ENCODE measurements at places on chromosomes 16 and 17.

- DNase-seq = no peak
Observed at GRCh38 chr17:45427181-45427835, 5.4 kb downstream of the ARHGAP27 start.

DNA sequence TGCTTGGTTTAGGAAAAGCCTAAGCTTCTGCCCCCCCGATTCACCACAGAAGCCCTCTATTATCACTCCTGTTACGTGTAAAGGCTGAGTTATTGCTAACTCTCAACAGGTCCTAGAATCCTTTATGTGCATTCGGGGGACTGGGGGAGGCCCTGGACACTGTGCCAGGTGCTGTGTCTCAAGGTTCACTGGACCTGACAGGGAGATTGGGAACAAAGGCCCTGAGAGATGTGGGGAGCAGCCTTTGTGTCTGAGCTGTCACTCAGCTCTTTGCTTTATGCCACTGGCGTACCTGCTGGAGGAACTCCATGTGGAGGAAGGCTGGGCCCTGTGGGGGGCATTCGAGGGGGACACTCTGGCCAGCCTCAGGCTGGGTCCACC lies 65.9 kb downstream of the METRNL start:
- DNase-seq = no peak

GRCh38 chr16:85986931-85987749 lies 88.2 kb downstream of the IRF8 start:
- no peak for DNase-seq

DNA sequence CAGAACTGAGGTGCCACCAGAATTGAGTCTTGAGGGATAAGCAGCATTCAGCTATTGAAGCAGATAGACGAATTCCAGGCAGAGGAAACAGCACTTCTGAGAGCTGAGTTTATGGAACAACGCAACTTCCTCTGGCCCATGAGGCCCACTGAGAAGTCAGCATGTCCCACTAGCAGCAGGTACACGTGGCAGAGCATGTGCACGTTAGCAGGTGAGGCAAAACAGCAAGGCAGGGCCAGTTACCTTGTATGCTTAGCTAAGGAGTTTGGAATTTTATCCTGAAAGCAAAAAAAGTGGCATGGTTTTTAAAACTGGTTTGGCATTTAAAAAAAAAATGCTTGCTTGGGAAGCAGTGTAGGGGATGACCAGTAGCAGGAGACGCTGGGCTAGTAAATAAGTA lies 305.6 kb downstream of the CPPED1 start:
- DNase-seq = no peak

- no peak for DNase-seq
Observed at GRCh38 chr17:29575511-29576213, 7.2 kb downstream of the TP53I13 start.

DNA sequence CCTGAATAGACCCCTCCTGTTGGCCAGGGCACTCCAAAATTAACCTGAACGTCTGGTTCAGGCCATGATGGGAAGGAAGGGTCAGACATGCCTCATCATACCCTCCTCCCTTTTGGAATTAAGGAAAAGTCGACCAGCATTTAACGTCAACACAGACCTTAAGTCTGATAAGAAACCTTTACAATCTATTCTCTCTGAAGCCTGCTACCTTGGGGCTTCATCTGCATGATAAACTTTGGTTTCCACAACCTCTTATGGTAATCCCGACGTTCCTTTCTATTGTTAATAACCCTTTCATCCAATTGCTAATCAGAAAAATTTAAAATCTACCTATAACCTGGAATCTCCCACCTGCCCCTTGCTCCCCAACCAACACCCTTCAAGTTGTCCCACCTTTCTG lies 358.5 kb downstream of the CDH8 start:
- DNase-seq = no peak

DNA sequence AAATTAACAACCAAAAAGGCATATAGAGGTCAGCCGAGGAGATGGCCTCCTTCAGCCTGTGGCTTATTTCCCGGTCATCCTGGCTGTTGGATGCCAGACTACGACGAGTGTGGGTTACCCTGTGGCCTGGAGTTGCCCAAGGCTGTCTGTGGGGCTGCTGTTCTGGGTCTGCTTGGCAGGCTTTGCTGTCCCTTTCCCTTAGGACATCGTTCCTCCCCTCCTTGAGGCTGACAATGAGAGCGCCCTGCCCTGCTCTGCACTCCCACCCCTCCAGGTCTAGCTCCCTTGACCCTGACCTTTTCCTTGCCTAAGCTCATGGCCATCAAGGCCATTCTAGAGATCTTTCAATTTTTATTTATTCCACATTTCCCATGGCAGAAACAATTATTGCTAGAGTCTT lies 1.9 kb upstream of the CBFB start:
- no peak for DNase-seq

DNA sequence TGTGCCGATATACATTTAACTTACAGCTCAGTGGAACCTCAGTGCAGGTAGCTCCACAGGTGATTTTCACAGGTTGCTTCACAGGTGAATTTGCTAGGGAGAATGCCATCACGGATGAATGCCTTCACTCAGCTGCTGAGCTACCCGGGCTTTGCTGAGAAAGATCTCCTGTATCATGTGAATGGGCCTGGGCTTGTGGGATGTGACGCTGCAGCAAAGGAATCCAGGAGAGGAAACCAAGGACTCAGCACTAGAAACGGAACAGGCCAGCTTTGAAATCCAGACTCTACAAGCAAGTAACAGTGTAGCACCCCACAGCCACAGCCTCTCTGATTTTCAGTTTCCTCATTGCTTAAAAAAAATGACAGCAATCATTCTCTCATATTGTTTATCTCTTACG lies 271.4 kb upstream of the MAF start:
- DNase-seq = no peak

DNA sequence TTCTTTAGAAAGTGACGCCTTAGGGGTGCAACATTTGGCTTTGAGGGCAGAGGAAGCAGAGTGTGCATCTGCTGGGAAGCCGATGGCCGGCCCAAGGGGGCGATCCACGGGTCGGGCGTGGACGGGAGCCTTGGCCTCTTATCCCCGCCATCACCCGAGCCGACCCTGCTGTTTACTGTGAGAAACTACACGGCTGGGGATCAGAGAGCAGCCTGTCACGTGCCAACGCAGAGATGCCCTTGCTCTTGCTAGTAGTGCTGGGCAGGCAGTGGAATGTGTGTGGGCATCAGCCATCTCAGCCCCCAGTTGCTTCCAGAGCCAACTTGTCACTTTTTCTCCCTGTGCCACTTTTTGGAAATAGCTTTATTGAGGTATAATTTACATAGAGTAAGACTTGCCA lies 26.7 kb upstream of the ITGB4 start:
- no peak for DNase-seq

DNA sequence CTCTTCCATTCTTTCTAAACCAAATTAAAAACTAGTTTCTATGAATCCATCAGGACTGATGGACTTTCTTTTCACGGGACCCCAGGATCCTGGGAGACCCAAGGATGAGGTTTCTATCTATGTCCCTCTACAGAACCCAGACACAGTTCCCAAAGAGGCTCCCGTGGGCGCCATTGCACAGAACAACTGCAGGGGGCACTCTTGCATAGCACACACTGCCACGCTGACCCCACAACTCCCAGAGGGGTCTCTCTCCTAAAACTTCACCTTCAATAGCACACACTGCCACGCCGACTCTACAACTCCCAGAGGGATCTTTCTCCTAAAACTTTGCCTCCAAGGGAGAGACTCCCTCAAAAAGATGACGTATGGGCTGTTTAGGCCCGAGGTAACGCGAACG lies 9.0 kb downstream of the ABR start:
- no peak for DNase-seq

DNA sequence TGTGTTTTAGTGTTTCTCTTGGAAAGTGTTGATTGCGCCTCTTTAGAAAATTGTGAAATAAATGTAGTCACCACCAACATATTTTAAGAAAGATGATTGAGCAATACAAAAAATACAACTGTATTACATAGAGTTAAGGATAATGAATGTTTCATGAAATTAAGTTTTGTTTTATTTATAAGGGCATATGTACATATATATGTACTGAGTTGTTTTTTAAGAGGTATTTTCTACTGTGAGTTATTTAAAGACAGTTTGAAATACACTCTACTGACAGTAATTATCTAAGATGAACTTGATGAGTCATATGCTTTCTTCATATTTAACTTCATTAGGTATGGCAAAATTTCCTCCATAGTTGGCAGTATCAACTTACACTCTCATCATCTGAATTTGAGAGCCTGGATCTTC lies 411.7 kb downstream of the HS3ST3B1 start:
- no peak for DNase-seq

DNA sequence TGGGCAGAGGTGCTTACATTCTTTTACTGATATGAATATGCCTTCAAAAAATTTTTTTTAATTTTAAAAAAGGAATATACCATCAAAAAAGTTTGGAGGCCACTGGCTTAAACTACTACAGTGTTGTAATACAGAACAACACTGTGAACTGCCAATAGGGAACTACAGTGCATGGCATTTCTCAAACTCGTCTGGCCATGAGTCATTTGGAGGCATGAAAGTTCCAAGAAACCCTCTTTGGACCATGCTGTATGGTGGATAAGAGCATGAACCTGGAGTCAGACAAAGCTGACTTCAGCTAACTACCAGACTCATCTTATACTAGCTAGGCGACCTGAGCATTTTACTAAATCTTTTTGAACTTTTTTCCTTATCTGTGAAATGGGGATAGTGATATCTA lies 9.2 kb upstream of the NF1 start:
- DNase-seq = no peak

GRCh38 chr17:45306623-45307022 lies 10.2 kb downstream of the MAP3K14 start:
- no peak for DNase-seq

DNA sequence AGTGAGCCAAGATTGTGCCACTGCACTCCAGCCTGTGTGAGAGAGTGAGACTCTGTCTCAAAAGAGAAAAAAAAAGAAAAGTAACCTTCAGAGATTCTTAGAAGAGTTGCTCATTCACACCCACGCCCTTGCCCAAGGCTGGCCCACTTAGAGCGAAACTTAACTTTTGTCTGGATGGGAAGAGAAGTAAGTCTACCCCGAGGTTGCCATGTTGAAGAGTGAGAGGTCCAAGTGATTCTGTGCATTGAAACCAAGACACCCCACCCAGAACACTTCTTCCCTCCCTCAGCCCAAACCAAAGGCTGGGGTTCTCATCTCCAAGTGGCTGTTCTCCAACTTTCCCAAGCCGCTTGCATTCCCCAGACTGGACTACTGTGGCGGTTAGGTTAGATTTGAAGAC lies 2.4 kb upstream of the CISD3 start:
- DNase-seq = no peak

GRCh38 chr17:79515646-79516571 lies 94.9 kb downstream of the RBFOX3 start:
- DNase-seq = no peak

- no peak for DNase-seq
Observed at GRCh38 chr17:70084476-70084875, 9.5 kb downstream of the KCNJ16 start.

- no peak for DNase-seq
Observed at GRCh38 chr17:49603720-49604119, 28.0 kb downstream of the NXPH3 start.

- no peak for DNase-seq
Observed at GRCh38 chr17:56602292-56603130, 9.0 kb downstream of the NOG start.

DNA sequence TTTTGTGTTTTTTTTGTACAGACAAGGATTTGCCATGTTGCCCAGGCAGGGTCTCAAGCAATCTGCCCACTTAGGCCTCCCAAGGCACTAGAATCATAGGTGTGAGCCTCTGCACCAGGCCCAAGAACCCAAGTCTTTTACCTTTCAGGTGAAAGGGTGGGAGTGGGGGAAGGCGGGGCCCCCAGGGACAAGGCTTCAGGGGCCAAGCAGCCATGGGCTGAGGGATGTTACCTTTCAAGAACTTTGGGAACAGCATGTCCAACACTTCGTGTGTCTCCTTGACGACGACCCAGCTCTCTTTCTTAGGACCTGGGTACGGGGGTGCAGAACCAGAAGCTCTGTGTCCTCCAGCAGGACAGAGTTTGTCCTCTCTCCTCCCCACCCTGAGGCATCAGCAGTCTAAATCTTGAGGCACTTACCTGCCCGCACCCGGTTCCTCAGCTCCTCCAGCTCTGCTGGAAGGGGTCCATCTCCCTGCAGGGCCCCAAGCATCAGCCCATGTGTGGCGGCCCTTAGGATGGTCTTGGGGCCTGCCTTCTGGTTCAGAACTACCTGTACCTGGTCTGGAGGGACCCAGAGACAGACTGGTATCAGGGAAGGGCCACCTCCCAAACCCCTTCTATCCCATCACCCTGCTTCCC lies 9.0 kb downstream of the SLC5A2 start:
- no peak for DNase-seq

GRCh38 chr17:1486802-1487695 lies 5.4 kb downstream of the MYO1C start:
- peak; percentile 67 for DNase-seq

DNA sequence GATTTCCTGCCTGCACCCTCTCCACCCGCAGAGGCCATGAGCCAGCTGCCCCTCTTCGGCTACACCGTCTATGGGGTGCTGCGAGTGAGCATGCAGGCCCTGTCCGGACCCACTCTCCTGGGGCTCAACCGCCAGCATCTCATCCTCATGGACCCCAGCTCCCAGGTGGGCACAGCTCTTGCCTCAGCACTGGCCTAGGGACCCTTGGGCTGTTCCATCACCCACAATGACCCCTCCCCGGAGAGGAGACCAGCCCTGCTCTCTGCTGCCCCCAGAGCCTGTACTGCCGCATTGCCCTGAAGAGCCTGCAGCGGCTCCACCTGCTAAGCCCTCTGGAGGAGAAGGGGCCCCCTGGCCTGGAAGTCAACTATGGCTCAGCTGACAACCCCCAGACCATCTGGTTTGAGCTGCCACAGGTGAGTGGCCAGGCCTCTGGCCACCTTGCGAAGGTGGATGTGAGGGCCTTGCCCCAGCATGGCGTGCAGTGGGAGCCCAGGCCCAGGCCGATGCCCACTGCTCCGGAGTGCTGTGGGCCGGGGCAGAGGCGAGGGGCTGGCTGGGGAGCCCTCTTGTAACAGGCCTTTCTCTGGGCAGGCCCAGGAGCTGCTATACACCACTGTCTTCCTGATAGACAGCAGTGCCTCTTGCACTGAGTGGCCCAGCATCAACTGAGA lies 7.3 kb upstream of the SMIM5 start:
- DNase-seq = no peak

DNA sequence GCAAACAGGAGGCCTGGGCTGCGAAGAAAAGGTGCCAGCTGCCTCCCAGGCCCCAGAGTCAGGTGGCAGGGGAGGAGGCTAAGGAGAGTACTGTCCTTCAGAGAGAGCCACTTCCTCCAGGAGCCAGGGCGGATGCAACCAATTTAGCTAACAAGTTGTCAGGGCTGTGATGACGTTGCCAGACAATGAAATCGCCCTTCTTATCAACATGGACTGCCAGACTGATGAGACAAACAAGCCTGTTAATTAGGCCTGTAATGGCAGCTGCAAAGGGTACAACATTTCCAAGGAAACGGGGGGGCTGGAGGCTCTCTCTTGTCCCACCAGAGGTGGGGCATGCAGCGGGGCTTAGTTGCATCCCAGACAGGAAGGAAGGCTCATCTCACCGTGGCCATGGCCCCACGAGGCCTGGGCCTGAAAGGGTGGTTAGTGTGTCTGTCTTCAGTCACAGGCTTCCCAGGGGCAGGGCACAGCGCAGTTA lies 111.8 kb downstream of the SDK2 start:
- peak; percentile 90 for DNase-seq
